ENCODE measurements at places on chromosomes 7 and 10.

DNA sequence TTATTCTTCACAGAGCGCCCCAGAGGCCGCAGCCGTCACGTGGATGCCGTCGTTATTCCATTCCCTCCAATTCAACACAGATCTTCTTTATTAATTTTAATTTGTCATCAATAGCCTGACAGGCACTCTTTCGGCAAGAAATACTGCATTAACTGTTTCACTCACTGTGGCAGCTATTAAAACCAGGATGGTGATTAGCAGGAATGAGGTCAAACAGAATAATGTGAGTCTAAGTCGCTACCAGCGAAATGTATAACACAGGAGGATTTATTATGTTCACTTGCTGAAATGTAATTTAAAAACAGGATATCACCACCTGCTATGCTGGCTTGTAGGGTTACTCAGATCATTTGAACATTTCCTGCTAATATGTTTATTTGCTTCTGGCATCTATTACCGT is 74.2 kb upstream of the MGMT start:
- DNase-seq, result no peak

DNA sequence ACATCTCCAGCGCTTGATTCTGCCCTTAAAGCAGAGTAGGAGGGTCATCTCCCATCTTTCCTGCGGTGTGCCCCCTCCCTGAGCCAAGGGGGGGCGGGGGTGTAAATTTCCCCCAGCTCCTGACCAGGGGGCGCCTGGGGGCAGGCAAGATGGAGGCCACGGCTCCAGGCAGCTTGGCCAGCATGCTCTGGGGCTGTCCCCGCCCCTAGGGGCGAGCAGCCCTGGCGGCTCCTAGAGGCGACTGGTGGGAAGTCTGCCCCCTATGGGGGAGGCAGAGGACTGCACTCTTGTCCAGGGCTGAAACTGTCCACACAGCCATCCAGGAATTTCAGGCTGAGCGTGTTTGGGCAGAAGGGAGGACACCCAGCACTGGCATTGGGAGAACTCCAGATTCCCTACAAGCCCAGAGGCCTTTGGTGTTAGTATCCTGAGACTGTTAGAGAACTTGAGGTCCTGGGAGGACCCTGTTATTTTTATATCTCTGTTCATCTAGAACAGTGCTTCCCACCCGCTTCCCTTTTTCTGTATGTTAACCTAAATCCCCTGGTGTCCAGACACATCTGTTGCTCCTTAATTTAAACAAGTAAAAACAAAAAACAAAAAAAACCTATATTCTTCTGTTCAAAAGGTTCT is 4.6 kb downstream of the STRA8 start:
- no peak for DNase-seq

- no peak for DNase-seq
Measured at GRCh38 chr10:6201516-6201975, 1.2 kb upstream of the PFKFB3 start.

GRCh38 chr7:54839575-54840213 is 80.7 kb upstream of the SEC61G start:
- no peak for DNase-seq

GRCh38 chr10:129704786-129705525 is 237.9 kb downstream of the MGMT start:
- DNase-seq, result peak; percentile 30

GRCh38 chr7:99557940-99558305 is 519 bp upstream of the ZNF655 start:
- DNase-seq, result no peak

DNA sequence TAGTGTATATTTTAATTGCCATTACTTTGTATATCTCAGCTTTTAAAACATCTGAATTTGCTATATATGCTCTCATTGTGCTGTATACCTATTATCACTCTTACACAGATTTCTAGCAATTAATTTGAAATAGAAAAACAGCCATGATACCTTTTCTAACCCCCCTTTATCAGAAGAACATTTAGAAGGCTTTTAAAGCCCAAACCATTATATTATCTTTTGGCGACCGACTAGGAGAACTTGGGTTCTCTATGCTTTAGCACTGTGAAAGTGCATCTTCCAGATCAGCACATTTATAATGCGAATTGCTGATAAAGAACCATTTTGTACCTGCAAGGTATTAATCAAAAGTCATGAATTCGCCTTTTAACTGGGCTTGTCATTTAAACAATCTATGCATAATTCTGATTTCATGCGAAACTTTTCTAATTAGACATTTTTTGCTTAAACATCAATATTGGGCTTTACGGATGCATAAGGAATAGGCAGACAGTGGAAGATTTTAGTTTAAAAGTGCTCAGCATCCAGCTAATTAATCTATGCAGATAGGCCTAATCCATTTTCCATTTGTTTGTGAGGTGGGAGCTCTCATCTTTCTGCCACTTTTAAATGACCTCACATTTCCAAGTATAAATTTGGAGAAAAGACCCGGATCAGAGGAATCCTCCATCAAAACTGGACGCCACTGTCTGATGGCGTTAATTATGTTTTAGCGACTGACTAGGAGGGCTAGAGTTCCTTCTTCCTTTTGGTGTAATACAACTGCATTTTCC is 1.2 kb upstream of the MLLT10 start:
- DNase-seq, result no peak

- DNase-seq, result no peak
Measured at GRCh38 chr7:5477126-5477525, 53.5 kb upstream of the TNRC18 start.

GRCh38 chr7:45114926-45115325 is 3.4 kb upstream of the TBRG4 start:
- DNase-seq, result no peak

- DNase-seq, result no peak
Measured at GRCh38 chr7:35379481-35379880, 125.6 kb upstream of the TBX20 start.

DNA sequence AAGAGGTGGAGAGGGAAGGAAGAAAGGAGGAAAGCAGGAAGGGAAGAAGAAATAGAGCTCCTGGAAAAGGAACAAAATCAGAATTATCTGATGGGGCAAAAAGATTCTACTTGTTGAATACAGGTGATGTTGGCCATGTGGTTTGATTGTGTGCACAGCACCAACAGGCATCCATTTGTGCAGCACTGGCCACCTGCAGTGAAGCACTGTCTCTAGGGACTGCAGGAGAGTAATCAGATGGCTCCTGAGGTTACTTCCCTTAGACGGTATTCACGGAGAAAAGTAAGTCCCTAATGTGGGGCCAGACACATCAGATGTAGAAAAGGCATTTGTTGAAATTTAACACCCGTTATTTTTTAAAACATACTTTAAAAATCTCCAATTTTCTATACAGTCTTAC is 135.3 kb upstream of the VIPR2 start:
- DNase-seq, result no peak

DNA sequence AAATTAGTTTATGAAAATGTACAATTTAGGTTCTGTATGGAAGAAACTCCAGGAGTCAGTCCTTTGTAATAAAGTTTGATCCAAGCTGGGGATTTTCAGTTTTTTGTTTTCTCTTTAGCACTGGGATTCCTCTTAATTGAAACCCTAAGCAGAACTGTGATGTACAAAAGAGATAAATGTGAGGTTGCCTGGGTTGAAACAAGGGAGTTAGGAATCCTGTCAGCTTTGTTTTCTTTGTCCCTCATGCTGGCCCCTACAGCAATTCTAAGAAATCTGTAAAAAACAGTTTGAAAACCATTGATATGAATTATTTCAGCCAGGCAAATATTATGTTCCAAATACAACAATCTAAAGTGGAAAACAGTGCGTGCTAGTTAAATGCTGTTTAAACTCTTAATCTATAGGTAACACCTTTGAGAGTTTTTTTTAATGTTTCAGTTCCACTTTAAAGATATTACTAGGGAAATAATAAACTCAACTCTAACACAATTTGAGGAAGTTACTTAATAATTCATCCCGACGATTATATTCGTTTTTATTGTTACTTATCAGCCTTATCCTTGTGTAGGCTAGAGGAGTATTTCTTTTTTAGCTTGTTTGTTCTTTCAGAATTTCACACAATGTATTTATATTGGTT is 65.3 kb downstream of the SGCE start:
- DNase-seq, result no peak

GRCh38 chr7:54543051-54543488 is 895 bp downstream of the VSTM2A start:
- no peak for DNase-seq

DNA sequence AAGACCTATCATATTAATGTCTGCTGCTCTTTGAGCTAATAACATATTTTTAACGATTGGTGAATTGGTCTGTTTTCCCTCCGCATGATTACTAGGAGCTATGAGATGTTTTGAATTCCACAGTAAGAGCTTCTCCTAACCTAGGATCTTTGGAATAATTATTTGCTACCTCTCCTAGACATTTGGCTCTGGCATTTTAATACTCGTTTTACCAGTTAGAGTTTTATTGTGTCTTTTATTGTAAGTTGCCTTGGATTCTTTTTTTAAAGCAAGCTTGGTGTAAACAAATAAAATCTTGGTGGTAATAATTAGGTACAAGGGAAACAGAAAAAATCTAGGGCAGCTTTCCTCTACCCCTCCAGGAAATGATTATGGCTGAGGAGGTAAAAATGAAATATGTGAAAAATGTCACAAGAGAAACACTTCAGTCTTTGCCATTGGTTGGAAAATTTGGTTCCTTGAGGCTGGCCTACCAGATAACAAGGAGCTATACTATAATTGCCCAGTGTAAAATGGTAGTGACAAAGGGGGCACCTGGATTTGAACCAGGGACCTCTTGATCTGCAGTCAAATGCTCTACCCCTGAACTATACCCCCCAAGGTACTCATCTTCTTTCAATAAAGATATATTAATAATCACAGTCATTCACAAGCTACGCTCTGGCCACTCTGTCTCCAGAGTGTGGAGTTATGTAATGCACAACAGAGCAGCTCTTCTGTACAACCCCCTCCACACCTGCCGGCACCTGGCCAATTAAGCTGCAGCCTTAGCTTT is 85.4 kb downstream of the ZNF777 start:
- no peak for DNase-seq

DNA sequence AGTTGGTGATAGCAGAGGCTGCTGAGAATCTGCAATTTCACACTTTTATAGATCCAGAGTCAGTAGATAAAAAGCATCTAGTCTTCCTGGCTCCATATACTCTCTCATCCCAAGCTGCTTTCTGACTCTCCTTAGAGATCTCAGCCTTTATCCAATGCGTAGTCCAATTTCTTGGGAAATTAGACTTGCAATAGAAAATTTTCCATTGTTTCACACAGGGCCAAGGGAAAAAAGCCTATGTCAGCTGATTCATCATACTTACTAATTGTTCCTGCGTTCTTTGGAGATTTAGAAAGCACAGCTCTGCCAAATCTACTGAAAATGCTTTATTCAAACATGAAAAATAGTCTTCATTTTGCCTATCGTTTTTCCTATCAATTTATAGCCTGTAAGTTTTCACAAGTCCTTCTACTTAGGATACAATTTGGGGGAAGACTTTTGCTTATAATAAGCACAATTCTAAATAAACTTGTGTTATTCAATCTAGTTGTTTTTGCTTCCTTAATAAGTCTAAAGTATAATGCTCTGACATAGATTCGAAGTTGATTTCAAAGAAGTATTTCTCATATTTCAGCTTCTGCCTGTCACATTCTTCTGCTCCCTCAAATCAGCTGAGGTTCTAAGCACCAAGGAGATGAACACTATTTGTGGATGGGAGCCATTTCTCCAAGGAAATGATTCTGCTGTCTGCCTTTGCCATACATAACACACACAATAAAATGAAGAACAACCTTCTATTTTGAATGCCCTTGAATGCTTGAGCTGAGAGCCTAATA is 165.4 kb downstream of the ADAM12 start:
- no peak for DNase-seq

GRCh38 chr10:48574322-48574796 is 30.5 kb downstream of the ARHGAP22 start:
- DNase-seq, result no peak

DNA sequence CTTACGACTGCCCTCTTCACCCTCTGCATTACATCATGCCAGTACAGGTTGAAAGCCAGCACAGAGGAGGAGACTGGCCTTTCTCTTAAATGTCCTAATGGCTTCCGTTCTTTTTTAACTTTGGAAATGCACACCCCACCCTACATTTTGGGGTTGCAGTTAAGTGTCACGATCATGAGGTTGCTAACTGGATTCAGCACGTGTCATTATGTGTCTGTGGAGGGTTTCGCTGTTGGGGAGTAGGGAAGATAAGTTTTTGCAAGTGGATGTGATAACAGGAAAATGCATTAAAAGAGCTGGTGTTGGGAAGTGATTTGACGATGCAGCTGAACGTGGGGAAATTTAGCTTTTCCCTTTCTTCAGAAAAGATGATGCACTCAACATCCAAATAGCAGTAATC is 135.9 kb downstream of the LRRC4 start:
- DNase-seq, result no peak

All from BJ (cell line).